G401 (cell line): ENCODE measurements at places on chromosomes 1 and 21. TPM values are rescaled to one million over a fixed set of nuclear protein-coding genes. Genes with fewer than 3 reads are reported as not detected.

- no peak for DNase-seq
Observed at GRCh38 chr21:29091033-29091432, 17.6 kb upstream of the CCT8 start.

DNA sequence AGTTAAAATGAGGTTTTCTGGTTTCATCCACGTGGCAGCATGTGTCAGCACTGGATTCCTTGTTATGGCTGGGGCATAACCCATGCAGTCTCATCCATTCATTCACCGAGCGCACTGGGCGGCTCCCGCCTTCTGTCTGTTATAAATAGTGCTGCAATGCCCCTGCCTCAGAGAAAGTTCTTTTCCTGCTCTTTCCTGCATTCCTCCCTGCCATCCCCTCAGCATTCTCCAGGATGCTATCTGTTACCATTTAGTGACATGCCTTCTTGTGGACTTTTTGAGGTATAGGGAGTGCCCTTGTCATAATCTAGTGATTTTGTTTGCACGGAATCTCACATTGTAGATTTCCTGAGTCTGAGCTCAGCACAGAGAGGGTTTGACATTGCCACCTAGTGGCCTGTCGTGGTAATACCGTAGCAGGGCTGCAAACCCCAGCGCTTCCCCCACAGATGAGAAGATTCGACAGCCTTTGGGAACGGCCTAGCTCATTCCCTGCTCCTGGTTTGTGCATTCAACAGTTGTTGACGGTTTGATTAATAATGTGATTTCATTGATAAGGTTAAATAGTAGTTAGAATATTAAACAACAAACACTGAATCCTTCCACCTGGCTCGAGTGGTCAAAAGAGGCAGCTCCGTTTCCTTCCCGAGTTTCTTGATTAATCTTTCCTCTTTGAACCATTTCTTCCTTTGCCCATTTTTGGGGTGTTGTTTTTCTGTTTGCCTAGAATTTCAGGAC is 46.3 kb downstream of the UMODL1 start:
- DNase-seq, result peak; percentile 82

DNA sequence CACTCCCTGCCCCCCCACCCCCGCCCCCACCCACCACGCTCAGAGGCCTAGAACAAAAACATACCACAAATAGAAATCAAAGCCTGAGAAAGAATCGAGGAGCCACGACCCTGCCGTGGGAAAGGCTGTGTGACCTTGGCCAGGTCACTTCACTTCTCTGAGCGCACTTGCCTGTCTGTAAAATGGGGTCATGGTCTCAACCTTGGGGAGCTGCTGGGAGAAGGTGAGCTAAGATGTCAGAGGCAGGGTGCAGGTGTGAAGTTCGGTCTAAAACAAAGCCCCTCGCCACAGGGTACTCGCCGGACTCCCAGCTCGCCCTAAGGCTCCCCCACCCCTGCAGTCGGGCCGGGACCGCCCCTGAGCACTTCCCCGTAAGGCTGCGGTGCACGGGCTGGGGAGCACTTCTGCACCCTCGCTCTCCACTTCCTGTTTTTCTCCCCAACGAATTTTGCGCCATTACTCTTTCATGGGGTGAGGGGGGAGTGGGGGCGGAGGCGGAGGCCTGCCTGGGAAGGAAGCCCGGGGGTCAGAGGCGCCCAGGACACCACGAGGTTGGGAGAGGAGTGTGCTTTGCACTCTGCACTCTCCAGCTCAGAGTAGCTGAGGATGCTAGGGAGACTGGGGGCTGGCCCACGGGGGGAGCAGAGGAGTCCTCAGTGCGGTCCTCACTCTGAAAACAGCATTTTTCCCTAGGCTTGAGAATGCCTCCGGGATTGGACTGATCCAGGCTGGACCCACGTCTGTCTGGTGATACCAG is 21.9 kb upstream of the PIK3CD start:
- DNase-seq, result no peak

- no peak for DNase-seq
Observed at GRCh38 chr1:41775956-41776585, 142.7 kb downstream of the HIVEP3 start.

GRCh38 chr1:23114424-23115079 is 54.1 kb downstream of the LUZP1 start:
- DNase-seq, result no peak

DNA sequence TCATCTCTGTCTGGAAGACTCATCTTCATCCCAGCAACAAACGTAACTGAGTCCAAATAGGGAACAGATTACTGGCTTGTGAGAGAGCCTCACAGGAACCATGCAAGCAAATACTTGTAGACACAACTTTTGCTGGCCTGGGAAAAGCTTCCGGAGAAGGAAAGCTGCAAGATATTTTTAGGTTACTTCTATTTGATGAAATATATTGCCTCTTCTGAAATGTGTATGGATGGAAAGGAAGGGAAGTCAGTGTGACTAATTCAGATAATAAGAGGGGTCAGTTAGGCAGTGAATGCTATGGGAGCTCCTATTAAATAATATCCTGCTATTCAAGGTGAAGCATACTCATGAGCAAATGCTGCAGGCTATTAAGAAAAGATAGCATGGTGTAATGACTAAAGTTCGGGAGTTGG is 20.4 kb upstream of the FGGY start:
- DNase-seq, result no peak

LHX8 gene
- total RNA-seq, result not detected in 2 replicates
